Endothelial cell (in vitro differentiated cells): ENCODE measurements at places on chromosomes 11 and 22.
A peak's percentile ranks its signal among the peaks of the same experiment; 100 is the strongest.

- no peak for DNase-seq
Observed at GRCh38 chr22:30420347-30421125, 5.0 kb upstream of the MTFP1 start.

- DNase-seq = no peak
Observed at GRCh38 chr11:100778166-100778785, 91.2 kb downstream of the ARHGAP42 start.

DNA sequence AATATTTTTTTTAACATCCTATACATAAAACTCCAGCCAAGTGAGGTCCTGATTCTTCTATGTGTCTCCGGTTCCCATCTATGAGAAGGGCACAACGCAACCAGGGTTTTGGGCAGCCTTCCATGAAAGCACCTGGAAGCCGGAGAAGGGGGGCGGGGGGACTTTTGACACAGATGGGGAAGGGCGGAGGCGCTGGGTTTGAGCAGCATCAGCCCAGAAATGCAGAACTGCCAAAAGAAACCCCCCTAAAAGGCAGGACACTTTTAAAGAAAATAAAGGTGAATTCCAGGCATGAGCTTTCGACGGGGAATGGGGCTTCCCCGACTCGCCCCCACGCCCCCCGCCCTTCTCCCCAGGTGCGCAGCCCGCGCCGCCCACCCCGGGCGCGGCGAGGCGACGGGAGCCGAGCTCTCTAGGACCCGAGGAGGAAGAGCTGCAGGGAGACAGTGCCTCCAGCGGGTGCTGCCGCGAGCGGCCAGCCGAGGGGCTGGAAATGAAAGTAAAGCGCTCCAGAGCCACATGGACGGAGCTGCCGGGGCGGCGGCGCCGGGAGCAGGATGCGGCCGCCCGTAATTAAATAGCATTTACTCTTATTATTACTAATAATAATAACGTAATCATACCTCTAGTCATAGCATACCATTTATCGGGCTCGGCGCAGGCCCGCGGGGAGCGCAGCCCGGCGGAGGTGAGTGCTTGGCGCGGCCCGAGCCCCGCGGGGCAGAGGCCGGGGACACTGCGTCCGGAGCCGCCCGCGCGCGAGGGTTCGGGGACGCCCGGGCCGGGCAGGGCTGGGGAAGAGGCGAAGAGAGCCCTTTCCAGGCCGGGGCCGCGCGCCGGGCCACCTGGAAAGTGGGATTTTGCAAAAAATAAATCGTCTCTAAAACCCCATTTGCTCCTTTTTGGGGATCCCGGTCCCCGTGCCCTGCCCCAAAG lies at the start of gene ZC3H7B:
TSS of gene ZC3H7B (plus strand) at position 441 of the 936 bp plus-strand sequence. CDS start 19,136 bp downstream, outside the sequence.
- peak; percentile 73 for DNase-seq

- DNase-seq = no peak
Observed at GRCh38 chr11:110251836-110252235, 44.6 kb downstream of the RDX start.

DNA sequence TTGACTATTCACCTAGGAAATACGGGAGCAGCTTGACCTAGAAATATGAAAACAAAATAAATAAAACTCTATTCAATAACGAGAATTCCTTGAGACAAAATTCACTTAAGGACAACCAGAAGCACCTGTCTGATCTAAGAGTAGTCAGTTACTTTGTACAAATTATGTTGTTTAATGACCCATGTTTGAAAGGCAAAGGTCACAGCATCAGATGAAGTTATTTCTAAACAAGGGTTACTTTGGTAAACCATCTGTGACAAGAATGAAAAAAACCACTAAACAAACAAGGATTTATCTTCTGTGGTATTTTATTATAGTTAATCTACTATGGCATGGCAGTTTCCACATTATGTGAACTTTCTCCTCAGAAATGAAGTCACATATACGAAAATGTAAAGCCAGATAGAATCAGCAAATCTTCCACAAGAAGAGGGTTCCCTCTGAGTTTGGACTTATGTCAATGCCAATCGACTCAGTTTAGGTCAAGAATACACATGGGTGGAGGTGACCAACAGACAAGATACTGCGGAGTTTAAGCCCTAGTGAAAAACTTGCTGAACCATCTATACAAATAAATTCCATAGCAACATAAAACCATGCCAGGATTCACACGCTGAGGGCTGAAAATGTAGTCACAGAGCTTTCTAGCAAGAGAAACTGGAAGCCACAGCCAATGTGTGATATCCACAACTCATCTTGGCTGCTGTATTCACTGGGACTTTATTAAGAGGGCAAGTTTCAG lies 53.4 kb downstream of the NCAPD3 start:
- no peak for DNase-seq

DNA sequence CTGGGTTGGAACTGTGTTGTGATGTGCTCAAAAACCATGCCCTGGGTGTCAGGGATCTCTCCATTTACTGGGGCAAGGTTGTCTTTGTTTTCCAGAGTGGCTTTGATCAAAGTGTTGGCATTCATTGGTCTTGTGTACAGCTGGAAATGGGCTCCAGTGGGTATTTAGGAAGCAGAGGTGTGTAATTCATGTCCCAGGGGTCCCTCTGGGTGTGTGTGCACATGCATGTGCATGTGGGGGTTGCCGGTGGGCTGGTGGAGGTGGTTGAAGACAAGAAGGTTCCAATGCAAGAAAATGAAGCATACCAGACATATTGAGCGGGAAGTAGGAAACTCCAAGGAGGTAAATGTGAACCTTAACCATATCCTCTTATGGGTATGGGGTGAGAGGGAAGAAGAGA lies 121.7 kb downstream of the ME3 start:
- DNase-seq = no peak

GRCh38 chr22:45553351-45554039 lies 50.8 kb downstream of the FBLN1 start:
- peak; percentile 87 for DNase-seq

DNA sequence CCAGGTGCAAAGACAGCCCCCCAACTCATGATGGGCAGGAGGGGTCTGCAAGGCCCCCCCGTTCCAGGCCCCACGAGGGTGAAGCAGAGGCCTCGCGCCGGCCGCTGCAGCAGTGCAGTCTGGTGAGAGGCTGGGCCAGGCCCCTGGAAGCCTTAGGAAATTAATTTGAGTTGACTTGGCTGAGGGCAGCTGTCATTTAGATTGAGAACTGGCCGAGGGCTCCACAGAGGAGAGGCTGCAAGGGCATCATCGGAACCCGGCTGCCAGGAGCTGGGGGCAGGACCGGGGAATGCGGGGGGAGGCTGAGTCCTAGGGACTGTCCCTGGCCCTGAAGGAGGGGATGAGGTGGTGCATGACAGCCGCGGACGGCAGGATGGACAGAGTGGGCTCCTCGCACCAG lies 39.9 kb downstream of the MN1 start:
- DNase-seq = no peak

GRCh38 chr11:86787018-86787536 lies 13.3 kb upstream of the PRSS23 start:
- no peak for DNase-seq

DNA sequence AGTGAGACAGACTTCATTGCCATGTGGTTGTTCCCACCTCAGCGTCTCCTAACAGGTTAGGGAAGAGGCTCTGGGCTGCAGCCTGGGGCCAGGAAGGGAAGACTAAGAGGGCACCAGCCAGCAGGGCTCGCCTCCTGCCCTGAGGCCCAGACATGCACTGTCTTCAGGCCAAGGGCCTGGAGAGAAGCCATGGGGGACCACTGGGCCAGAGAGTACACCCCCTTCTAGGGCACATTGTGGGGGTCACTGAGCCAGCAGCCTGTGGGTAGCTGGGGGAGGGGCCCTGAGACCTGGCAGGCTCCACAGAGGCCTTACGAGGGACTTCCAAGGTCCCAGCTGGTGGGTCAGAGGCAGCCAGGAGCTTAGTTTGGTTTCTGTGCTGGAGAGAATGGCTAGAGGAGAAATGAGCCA lies 25.0 kb upstream of the MYRF start:
- no peak for DNase-seq

DNA sequence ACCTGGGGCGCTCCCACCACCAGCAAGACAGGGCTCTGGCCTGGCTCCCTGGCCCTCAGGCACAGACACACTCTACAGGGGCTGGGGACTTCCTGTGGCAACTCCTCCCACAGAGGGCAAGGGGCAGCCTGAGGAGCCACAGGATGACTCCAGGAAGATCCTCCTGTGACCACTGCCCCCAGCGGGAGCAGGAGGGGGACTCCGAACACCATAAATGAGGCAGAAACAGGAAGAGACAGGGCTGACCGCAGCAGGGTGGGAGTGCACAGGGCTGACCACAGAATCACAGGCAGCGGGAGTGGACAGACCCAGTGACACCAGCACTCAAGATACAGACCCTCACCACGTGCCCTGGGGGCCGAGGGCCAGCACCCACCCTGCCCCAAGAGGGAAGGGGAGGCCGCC lies 10.8 kb downstream of the ARAP1 start:
- DNase-seq = peak; percentile 31

GRCh38 chr11:10584071-10584501 lies 15.6 kb upstream of the LYVE1 start:
- DNase-seq = no peak

GRCh38 chr11:15591112-15591537 lies 476.4 kb downstream of the INSC start:
- DNase-seq = no peak

GRCh38 chr11:125372088-125372487 lies 124.0 kb downstream of the FEZ1 start:
- no peak for DNase-seq

- DNase-seq = peak; percentile 10
Observed at GRCh38 chr11:86537541-86538222, 134.7 kb downstream of the ME3 start.

DNA sequence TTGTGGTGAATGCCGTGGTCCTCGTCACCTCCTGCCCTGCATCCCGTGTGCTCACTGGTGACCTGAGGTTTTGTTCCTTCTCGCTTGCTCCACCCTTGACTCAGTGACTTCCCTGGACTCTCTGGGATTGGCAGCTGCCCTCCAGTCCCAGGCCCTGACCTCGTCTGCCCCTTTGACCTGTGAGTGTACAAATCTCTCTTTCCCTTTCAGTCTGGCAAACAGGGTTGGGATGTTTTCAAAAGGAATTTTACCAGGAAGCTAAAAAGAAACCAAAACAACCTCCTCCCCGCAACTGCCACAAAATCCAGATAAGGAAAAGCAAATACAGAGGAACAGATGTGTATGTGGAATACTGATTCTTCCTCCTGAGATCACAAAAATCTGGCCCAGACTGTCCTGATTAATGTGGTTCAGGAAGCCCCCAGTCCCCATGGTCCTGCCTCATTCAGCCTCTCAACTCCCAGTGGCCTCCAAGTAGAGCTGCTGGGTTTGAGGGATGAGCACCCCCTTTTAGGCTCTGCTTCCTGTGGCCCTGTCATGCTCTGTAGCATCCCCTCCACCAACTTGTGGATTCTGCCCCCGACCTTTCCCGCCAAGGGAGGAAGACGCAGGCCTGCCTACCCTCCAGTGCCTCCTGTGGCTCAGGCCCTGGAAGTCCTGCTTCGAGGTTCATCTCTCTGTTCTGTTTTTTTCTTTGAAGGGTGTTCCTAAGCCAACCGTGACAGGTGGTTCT lies 15.2 kb downstream of the ROBO4 start:
- DNase-seq = no peak

DNA sequence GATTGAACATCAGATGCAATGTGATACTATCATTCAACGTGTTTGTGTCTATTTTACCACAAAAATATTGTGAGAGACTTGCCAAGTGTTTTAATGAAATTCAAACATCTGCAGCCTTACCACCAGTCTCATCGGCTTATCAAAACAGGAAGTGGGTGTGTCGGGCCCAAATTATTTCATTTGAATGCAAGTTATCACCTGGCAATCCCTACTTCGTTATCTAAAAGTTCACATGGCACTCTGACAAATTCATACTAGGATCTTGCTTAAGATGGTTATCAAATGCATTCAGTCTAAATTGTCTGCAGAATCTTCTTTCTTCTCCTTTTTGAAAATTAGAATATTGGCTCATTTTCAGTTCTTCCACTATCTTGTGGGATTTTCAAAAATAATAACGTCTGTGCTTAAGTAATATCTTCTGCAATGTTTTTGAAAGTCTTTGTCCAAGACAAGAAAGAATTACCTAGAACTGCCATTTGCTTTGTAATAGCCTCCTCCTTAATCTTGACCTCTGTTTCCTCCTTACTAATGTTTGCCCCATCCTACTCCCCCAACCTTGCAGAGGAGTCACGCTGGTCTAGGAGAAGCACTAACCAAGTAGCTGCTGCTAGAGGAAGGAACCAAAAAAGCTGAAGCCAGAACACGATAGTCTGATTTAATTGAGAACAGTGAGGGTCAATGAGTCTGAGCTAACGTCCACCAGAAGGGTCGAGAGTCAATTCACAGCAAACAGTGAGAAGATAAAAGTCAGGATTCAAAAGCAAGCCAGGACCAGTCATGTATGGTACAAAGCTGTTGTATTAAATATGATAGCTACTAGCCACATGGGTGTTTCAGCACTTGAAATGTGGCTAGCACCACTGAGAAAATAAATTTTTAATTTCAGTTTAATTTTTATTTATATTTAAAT lies 10.2 kb upstream of the BIRC3 start:
- DNase-seq = no peak

DNA sequence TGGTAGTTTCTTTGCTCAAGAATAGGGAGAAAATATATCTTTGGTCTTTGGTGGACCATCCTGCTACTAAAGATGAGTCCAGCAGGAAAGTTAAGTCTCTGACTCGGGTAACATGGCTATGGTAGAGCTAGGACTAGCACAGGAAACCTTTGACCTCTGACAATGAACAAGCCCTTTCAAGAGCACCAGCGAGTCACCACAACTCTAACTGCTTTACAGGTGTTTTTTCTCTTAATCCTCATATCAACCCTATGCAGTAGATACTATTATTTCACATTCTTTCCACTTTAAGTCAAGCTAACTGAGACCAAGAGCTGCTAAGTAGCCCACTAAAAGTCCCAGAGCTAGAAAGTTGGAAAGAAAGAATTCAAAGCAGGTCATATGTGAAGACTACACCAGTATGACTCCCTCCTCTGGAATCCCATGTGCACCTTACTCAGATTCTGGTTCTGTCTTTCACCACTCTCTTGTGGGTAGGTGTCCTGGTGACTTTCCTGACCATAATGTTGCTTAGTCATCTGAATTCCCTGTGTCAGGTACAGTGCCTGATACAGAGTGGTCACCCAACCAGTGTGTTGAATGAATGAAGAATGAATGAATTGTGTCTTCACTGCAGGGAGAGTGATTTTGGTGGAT lies 53.8 kb upstream of the ME3 start:
- no peak for DNase-seq

- no peak for DNase-seq
Observed at GRCh38 chr22:38110008-38110862, at the start of gene BAIAP2L2. TSS of gene BAIAP2L2 (minus strand) at chr22:38110684. CDS start at chr22:38110525, 159 bp downstream.
